ENCODE measurements at places on chromosomes 13 and 19.

- no peak overlapping the region for H3K27ac ChIP-seq
- no peak overlapping the region for H3K4me3 ChIP-seq
- DNase-seq: no peak
- H3K36me3 ChIP-seq: peaks cover 25% of the 10 kb centered on the region
These were observed 7.5 kb downstream of the MBD3 start for GRCh38 chr19:1585243-1585580.

DNA sequence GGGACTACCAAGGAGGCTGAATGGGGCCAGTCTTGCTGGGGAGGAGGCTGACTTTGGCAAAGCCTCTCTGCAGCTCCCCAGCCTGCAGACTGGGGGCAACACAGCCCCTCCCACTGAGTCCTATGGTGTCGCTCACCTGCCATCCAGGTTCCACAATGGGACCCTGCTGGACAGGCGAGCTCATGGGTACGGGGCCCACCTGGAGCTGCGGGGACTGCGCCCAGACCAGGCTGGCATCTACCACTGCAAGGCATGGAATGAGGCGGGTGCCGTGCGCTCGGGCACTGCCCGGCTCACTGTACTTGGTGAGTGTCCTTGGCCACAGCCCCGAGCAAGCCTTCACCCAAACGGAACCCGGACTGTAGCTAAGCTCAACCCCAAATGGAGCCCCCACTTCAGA, 5.0 kb downstream of the CILP2 start:
- H3K27ac ChIP-seq: no peak overlapping the region
- H3K36me3 ChIP-seq: no peaks in the 10 kb centered on the region
- no peak for DNase-seq
- no peaks in the 10 kb centered on the region for H3K27me3 ChIP-seq
- H3K4me1 ChIP-seq: peaks cover 20% of the 10 kb centered on the region

GRCh38 chr13:100363874-100364273, 224.7 kb downstream of the GGACT start:
- no peak for DNase-seq
- H3K36me3 ChIP-seq: no peaks in the 10 kb centered on the region
- H3K27ac ChIP-seq: no peak overlapping the region
- H3K27me3 ChIP-seq: no peaks in the 10 kb centered on the region

- H3K27me3 ChIP-seq: no peaks in the 10 kb centered on the region
- no peak overlapping the region for H3K27ac ChIP-seq
- DNase-seq: no peak
- no peaks in the 10 kb centered on the region for H3K4me1 ChIP-seq
- no peak overlapping the region for H3K4me3 ChIP-seq
These were observed 20.0 kb upstream of the ZSCAN18 start for GRCh38 chr19:58117841-58118575.

- H3K4me1 ChIP-seq: no peaks in the 10 kb centered on the region
- no peak for DNase-seq
- H3K4me3 ChIP-seq: no peak overlapping the region
These were observed 162.1 kb upstream of the TMTC4 start for GRCh38 chr13:100836711-100837110.

- no peaks in the 10 kb centered on the region for H3K27me3 ChIP-seq
- no peaks in the 10 kb centered on the region for H3K4me1 ChIP-seq
- no peak for DNase-seq
- H3K4me3 ChIP-seq: no peak overlapping the region
These were observed 460.0 kb downstream of the RFC3 start for GRCh38 chr13:34277936-34278335.

GRCh38 chr13:99980824-99981734, 505 bp upstream of the ZIC2 start:
- peaks cover 90% of the 10 kb centered on the region for H3K27me3 ChIP-seq
- H3K4me3 ChIP-seq: peak overlapping the region; percentile 38
- H3K36me3 ChIP-seq: no peaks in the 10 kb centered on the region
- no peak overlapping the region for H3K27ac ChIP-seq
- peaks cover 28% of the 10 kb centered on the region for H3K4me1 ChIP-seq

- no peak for DNase-seq
- no peaks in the 10 kb centered on the region for H3K4me1 ChIP-seq
- H3K36me3 ChIP-seq: peaks cover 5% of the 10 kb centered on the region
- H3K27ac ChIP-seq: no peak overlapping the region
- H3K4me3 ChIP-seq: no peak overlapping the region
- H3K27me3 ChIP-seq: no peaks in the 10 kb centered on the region
These were observed 55.4 kb downstream of the INTS6 start for GRCh38 chr13:51397262-51397941.

DNA sequence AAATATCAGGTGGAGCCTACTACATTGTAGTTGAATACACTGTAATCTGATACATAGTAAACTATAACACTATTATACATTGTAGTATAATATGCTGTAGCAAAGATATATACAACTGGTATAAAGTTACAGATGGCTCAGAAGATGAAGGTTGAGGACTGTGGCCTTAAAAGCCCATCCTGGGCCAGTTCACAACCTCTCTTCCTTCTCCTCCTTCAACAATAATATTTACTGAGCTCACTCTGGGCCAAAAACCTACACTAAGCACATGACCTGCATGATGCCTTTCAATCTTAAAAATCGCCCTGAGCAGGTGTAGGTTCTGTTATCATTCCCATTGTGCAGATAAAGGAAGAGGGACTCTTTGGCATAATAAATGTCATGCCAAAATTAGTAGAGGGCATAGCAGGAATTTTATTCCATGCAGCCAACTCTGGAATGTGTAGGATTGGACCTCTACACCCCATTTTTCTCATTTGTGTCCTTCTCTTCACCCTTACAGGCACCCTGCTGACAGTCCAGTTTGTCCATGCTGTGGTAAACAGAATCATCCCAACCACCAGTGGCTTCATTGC, 14.6 kb upstream of the SIN3B start:
- H3K36me3 ChIP-seq: no peaks in the 10 kb centered on the region
- no peaks in the 10 kb centered on the region for H3K27me3 ChIP-seq
- no peaks in the 10 kb centered on the region for H3K4me1 ChIP-seq

DNA sequence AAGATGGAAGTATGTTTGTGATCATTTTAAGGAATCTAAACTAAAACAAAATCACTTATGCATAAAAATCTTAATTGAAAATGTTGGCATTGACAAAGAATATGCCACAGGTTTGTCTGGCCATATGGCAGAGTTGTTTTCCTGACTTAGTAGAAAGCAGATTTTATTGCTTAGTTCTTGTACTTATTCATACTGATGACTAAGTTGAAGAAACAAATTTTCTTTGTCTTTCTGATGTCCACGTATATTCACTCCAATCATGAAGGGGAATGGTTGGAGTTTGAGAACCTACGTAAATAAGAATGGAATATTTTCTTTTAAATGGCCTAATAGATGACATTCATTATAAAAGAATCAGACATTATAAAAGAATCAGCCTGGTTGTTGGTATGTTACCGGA, 8.0 kb upstream of the GPC6 start:
- no peak overlapping the region for H3K27ac ChIP-seq
- no peak for DNase-seq
- no peak overlapping the region for H3K4me3 ChIP-seq
- H3K36me3 ChIP-seq: no peaks in the 10 kb centered on the region
- no peaks in the 10 kb centered on the region for H3K27me3 ChIP-seq
- no peaks in the 10 kb centered on the region for H3K4me1 ChIP-seq

DNA sequence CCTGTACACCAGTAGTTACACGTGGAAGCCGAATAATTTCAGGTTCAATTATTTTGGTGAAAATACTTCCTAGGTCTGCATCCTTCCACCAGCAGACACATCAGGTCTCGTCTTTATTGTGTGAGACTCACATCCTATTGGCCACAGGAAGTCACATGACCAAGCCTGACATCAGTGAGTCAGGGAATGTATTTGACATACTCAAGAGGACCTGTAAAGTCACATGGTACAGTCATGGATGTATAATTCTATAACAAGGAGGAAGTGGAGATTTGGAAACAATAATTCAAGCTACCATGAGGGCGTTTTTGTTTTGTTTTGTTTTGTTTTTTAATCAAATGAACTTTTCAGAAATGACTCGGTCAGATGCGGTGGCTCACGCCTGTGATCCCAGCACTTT, 9.3 kb upstream of the HIF3A start:
- no peaks in the 10 kb centered on the region for H3K4me1 ChIP-seq
- no peaks in the 10 kb centered on the region for H3K27me3 ChIP-seq
- no peak overlapping the region for H3K27ac ChIP-seq
- no peak overlapping the region for H3K4me3 ChIP-seq

DNA sequence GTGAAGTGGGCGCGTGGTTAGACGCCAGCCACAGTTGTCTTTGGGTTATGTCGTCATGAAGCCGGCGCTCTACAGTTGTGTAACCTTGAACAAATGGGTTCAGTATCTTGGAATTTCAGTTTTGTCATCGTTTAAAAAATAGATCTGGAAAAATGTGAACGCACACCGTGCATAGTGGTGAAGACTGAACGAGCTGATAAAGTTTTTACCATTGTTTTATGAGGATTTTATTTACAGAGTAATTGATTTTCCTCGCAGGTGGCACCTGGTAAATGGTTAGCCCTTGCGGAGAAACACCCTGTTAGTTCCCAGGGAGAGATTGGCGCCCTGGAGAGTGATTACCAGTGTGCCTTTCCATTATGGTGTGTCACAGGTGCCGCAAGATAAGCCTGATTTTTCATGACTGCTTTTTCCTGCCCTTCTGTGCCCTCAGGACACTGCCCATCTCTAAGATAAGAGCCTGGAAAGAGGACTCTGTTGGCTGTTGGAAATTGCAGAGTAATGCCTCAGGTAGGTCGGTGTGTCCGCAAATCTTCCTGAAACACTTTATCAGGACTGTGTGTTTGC, 577 bp downstream of the ZNF181 start:
- no peaks in the 10 kb centered on the region for H3K27me3 ChIP-seq
- peaks cover 5% of the 10 kb centered on the region for H3K4me1 ChIP-seq
- DNase-seq: no peak
- peak overlapping the region; percentile 88 for H3K4me3 ChIP-seq
- H3K36me3 ChIP-seq: peaks cover 12% of the 10 kb centered on the region

DNA sequence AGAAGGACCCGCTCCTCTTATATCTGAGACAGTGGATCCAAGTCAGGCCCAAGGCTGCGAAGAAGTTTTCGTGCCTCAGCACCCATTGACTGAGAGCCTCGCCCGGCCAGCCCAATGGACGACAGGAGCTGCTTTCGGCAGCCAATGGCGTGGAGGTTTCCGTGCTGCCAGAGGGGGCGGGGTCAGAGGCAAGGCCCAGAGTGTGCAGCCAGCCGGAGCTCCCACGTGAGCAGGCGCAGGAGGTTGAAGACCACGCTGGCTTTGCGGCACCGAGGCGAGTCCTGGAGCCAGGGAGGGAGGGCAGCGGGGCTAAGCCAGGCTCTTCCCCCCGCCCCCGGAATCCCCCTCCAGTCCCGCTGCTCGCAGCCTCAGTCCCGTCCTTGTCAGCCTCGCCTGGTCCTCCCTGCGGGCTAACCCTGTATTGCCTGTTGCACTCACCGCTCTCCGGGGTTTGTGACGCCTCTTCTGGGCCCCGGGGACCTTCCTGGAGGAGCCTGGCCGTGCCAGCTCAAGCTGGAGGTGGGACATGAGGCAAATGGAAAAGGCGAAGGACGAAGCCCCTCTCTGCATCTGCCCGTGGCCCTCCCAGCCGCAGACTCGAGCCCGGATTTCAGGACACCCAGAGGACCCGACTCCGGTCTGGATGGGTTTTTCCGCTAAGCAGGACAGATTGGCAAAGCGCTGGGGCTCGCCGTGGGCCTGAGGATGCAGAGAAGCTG, 1.5 kb downstream of the IFNL4 start:
- peak overlapping the region; percentile 22 for H3K4me3 ChIP-seq
- H3K4me1 ChIP-seq: no peaks in the 10 kb centered on the region
- no peaks in the 10 kb centered on the region for H3K36me3 ChIP-seq
- DNase-seq: no peak
- H3K27me3 ChIP-seq: peaks cover 7% of the 10 kb centered on the region

- H3K4me1 ChIP-seq: no peaks in the 10 kb centered on the region
- H3K27ac ChIP-seq: no peak overlapping the region
- no peak overlapping the region for H3K4me3 ChIP-seq
- DNase-seq: peak; percentile 5
- H3K27me3 ChIP-seq: peaks cover 3% of the 10 kb centered on the region
- no peaks in the 10 kb centered on the region for H3K36me3 ChIP-seq
These were observed 58.7 kb upstream of the PABPC3 start for GRCh38 chr13:25037057-25037813.

DNA sequence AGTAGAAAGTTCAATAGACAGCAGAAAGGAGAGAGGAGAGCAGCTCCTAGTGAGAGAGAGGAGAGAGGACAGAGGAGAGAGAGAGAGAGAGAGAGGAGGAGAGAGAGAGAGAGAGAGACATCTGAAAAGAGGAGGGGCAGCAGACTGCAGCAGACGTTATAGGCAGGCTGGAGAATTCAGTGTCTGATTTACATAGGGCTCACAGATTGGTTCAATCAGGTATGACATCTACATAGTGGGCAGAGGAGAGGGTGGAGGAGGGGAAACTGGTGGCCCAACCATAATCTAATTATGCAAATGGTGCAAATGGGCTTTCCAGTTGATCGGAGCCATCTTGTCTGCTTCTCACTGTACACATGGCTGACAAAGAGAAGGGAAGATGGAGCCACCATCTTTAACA, 221.3 kb upstream of the TRPC4 start:
- no peak for DNase-seq
- no peaks in the 10 kb centered on the region for H3K4me1 ChIP-seq
- H3K27ac ChIP-seq: no peak overlapping the region
- no peaks in the 10 kb centered on the region for H3K27me3 ChIP-seq
- H3K4me3 ChIP-seq: no peak overlapping the region

- no peak overlapping the region for H3K4me3 ChIP-seq
- no peak overlapping the region for H3K27ac ChIP-seq
- H3K27me3 ChIP-seq: peaks cover 45% of the 10 kb centered on the region
- DNase-seq: no peak
- H3K4me1 ChIP-seq: no peaks in the 10 kb centered on the region
These were observed 27.1 kb downstream of the ONECUT3 start for GRCh38 chr19:1780272-1780958.

- no peak overlapping the region for H3K27ac ChIP-seq
- H3K36me3 ChIP-seq: no peaks in the 10 kb centered on the region
- H3K4me3 ChIP-seq: no peak overlapping the region
- peaks cover 6% of the 10 kb centered on the region for H3K4me1 ChIP-seq
- no peaks in the 10 kb centered on the region for H3K27me3 ChIP-seq
- DNase-seq: no peak
These were observed 177.1 kb downstream of the KCNRG start for GRCh38 chr13:50192272-50192813.

GRCh38 chr19:58584498-58585441, 11.6 kb upstream of the MZF1 start:
- H3K27me3 ChIP-seq: no peaks in the 10 kb centered on the region
- no peaks in the 10 kb centered on the region for H3K4me1 ChIP-seq
- H3K36me3 ChIP-seq: peaks cover 9% of the 10 kb centered on the region
- no peak overlapping the region for H3K4me3 ChIP-seq
- DNase-seq: no peak

GRCh38 chr19:29673451-29674371, 8.4 kb downstream of the PLEKHF1 start:
- H3K27me3 ChIP-seq: no peaks in the 10 kb centered on the region
- H3K4me3 ChIP-seq: peak overlapping the region; percentile 18
- no peak for DNase-seq
- H3K4me1 ChIP-seq: peaks cover 83% of the 10 kb centered on the region
- peak overlapping the region; percentile 91 for H3K27ac ChIP-seq
